ENCODE measurements at places on chromosomes 4 and X.
A peak's percentile ranks its signal among the peaks of the same experiment; 100 is the strongest.

DNA sequence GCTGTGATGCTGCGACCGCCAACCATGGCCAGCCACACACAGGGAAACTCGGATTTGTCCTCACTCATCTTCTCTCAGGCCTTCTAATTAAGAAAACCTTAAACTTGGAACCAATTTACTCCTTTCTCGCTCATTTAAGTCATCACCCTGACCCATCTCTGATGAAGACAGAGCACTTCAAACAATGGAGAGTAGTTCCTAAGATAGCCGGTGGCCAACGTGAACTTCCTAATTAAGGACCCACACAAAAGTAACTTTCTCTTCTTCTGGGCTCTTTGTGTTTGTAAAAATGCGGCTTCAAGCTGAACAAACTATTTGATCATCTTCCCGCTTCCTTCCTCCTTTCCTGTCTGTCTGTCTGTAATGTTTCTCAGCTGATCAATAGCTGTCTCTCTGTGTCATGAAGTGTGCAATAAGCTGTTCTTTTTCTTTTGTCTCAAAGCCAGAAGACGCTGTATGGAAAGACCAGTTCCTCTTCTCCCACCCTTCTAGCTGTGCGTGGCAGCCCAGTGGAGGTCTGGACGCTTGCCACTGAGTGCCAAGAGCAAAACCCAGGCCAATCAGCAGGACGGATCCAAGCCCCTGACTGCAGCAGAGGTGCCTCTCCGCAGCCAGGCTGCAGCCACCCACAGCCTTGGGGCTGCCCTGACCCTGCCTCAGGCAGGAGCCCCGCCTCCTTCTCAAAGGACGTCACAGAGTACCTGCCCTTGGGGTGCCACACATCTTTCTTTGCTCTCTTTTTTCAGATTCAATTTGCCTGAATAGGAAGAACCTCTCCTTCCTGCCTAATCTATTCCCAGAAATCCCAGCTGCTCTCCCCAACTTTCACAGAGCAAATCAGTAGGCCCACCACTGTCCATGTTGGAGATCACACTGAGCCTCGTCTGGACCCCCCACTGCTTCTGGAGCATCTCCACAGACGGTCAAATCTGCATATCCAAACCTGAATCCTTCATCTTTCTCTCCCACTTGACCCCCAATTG, 59.3 kb downstream of the MAML3 start:
- H3K27ac ChIP-seq: peak overlapping the region; percentile 99
- no peaks in the 10 kb centered on the region for H3K36me3 ChIP-seq
- peaks cover 80% of the 10 kb centered on the region for H3K4me1 ChIP-seq
- no peaks in the 10 kb centered on the region for H3K27me3 ChIP-seq
- peak overlapping the region; percentile 86 for H3K4me3 ChIP-seq

- H3K27me3 ChIP-seq: no peaks in the 10 kb centered on the region
- no peak for DNase-seq
- H3K36me3 ChIP-seq: no peaks in the 10 kb centered on the region
- no peaks in the 10 kb centered on the region for H3K4me1 ChIP-seq
Observed at GRCh38 chr4:69781458-69782418, 21.3 kb upstream of the SULT1B1 start.

- no peak for DNase-seq
- no peaks in the 10 kb centered on the region for H3K36me3 ChIP-seq
- no peaks in the 10 kb centered on the region for H3K27me3 ChIP-seq
- no peak overlapping the region for H3K27ac ChIP-seq
- H3K4me3 ChIP-seq: no peak overlapping the region
Observed at GRCh38 chr4:70315928-70316327, 18.9 kb upstream of the CABS1 start.

GRCh38 chr4:2125023-2125422, 65.9 kb downstream of the NAT8L start:
- no peak overlapping the region for H3K4me3 ChIP-seq
- no peak overlapping the region for H3K27ac ChIP-seq
- H3K36me3 ChIP-seq: no peaks in the 10 kb centered on the region
- peaks cover 2% of the 10 kb centered on the region for H3K4me1 ChIP-seq
- H3K27me3 ChIP-seq: peaks cover 8% of the 10 kb centered on the region

- H3K36me3 ChIP-seq: no peaks in the 10 kb centered on the region
- no peak overlapping the region for H3K4me3 ChIP-seq
- H3K27me3 ChIP-seq: no peaks in the 10 kb centered on the region
- no peaks in the 10 kb centered on the region for H3K4me1 ChIP-seq
Observed at GRCh38 chrX:95509474-95509873, 1175.2 kb upstream of the DIAPH2 start.

DNA sequence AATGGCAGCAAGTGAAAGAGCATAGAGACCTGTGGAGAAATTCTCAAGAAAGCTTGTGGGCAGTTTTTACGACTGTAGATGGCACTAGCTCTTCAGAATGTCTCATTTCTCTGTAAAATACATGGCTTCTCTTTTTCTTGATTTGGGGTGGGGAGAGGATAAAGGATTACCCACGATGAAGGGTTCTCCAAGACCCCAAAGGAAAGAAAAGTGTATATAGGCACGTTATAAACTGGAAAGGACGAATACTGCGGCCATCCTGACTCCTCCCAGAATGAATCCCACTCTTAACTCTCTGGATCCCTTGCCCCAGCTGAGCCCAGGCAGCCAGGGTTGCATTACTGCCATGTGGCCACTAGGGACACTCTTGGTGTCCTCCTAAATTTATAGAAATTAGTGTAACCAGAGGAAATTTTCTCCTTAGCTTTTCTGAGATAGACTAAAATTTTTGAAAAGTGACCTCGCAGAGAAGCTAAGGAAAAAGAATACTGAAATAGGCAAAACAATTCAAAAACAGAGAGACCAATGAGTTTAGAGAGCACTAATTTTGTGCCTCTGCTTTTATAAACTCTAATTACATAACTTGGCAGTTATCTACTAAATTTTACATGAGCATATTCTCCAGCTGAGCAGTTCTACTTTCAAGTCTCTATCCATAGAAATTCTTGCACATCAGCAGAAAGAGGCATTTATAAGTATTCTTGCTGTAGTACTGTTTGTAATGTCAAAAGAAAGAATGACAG, 37.8 kb upstream of the PCDH19 start:
- H3K4me1 ChIP-seq: no peaks in the 10 kb centered on the region
- DNase-seq: no peak
- H3K4me3 ChIP-seq: no peak overlapping the region
- H3K27me3 ChIP-seq: no peaks in the 10 kb centered on the region

DNA sequence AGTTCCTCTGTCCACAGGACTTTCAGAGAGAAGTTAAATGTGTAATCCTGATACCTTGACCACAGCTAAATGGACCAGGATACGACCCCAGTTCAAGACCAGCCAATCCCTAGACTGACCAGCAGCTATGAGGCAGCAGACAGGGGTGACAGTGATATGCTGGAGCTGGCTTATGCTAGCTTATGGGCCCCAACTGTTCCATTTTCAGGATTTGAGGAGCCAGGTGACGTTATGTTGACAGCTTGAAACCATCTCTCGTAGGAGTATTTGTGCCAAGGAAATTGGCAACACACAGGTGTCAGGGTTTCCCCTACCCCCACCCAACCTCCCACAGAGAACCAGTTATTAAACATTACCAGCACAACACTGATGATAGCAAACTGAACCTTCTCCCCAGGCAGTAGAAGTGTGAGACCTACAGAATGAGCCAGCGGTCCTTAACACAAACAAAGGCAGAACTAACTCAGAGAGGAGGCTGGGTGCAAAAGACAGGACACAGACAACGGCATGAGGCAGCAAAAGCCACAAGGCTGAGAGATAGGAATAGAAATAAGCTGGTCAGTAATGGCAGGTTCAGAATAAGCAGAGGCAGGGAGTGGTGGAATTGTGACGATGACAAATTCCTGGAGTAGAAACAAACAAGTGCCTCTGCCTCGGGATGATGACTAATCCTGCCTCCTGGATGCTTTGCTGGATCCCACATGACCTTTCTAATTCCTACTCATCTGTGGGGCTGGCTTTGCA, 85.6 kb upstream of the CPEB2 start:
- H3K36me3 ChIP-seq: no peaks in the 10 kb centered on the region
- H3K4me1 ChIP-seq: no peaks in the 10 kb centered on the region
- no peak overlapping the region for H3K27ac ChIP-seq
- H3K4me3 ChIP-seq: no peak overlapping the region
- H3K27me3 ChIP-seq: peaks cover 2% of the 10 kb centered on the region

GRCh38 chr4:153212736-153213135, 8.5 kb downstream of the TRIM2 start:
- no peak overlapping the region for H3K27ac ChIP-seq
- H3K27me3 ChIP-seq: peaks cover 41% of the 10 kb centered on the region
- H3K36me3 ChIP-seq: no peaks in the 10 kb centered on the region
- no peak for DNase-seq

- H3K27me3 ChIP-seq: peaks cover 17% of the 10 kb centered on the region
- H3K4me1 ChIP-seq: peaks cover 4% of the 10 kb centered on the region
- no peak for DNase-seq
- H3K27ac ChIP-seq: no peak overlapping the region
- H3K36me3 ChIP-seq: no peaks in the 10 kb centered on the region
Observed at GRCh38 chr4:139814323-139815015, 148.8 kb downstream of the MGST2 start.

- no peak for DNase-seq
- no peak overlapping the region for H3K27ac ChIP-seq
- H3K36me3 ChIP-seq: no peaks in the 10 kb centered on the region
- H3K27me3 ChIP-seq: no peaks in the 10 kb centered on the region
Observed at GRCh38 chrX:145727476-145727875, 90.2 kb upstream of the SLITRK2 start.

DNA sequence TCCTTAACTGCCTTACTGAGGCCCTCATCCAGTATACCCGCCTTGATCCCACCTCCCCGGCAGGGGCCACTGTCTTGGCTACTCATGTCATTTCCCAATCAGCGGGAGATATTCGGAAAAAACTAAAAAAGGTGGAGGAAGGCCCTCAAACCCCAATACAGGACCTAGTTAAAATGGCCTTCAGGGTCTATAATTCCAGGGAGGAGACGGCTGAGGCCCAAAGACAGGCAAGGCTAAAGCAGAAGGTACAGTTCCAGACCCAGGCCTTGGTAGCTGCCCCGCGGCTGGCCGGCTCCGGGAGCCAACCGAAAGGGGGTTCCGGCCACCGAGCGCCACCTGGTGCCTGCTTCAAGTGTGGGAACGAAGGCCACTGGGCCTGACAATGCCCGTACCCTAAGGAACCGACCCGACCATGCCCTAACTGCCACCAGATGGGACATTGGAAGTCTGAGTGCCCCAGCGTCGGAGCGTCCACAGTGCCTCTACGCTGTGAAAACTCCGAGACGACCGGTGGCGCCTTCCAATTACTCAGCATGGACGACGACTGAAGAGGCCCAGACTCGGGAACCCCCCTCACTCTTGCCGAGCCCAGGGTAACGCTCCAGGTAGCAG, 959.6 kb downstream of the RPA4 start:
- no peak overlapping the region for H3K4me3 ChIP-seq
- H3K4me1 ChIP-seq: no peaks in the 10 kb centered on the region
- no peaks in the 10 kb centered on the region for H3K27me3 ChIP-seq
- no peaks in the 10 kb centered on the region for H3K36me3 ChIP-seq
- no peak overlapping the region for H3K27ac ChIP-seq

GRCh38 chr4:26531491-26532116, 41.3 kb upstream of the CCKAR start:
- no peak overlapping the region for H3K4me3 ChIP-seq
- no peaks in the 10 kb centered on the region for H3K36me3 ChIP-seq

GRCh38 chr4:39279416-39279815, 86.7 kb downstream of the RFC1 start:
- no peaks in the 10 kb centered on the region for H3K27me3 ChIP-seq
- no peak overlapping the region for H3K27ac ChIP-seq
- H3K4me3 ChIP-seq: no peak overlapping the region
- peaks cover 13% of the 10 kb centered on the region for H3K36me3 ChIP-seq

DNA sequence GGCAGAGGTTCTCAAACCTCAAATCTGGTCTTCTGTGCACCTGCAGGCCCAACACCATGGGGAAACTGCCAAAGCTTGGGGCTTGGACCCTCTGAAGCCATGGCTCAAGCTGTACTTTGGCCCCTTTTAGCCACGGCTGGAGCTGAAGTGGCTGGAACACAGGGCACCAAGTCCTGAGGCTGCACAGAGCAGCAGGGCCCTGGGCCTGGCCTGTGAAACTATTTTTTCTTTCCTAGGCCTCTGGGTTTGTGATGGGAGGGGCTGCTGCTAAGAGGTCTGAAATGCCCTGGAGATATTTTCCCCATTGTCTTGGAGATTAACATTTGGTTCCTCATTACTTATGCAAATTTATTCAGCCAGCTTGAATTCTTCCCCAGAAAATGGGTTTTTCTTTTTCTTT, 18.3 kb upstream of the PI4K2B start:
- peaks cover under 1% of the 10 kb centered on the region for H3K36me3 ChIP-seq
- DNase-seq: no peak
- H3K27me3 ChIP-seq: no peaks in the 10 kb centered on the region
- no peak overlapping the region for H3K4me3 ChIP-seq
- H3K4me1 ChIP-seq: no peaks in the 10 kb centered on the region

DNA sequence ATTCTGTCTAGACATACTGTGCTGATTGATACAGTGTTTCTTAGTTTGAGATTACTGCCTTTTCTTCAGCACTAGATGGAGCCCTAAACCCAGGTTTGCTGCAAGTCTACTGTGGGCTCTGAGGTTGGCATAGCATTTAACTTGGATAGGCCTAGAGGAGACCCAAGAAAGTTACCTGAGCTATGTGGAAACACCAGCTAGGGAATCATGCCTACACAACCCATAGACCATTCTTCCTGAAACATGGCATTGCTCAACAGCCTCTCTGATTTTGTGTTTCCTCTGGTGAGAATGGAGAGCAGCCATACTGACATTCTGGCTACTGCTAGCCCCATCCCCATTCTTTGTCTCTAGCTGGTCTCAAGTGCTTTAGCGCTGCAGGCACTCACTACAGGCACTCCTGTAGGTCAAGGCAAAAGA, 287.7 kb upstream of the PCDH18 start:
- H3K4me1 ChIP-seq: no peaks in the 10 kb centered on the region
- no peak for DNase-seq
- H3K27me3 ChIP-seq: no peaks in the 10 kb centered on the region
- H3K4me3 ChIP-seq: no peak overlapping the region
- H3K27ac ChIP-seq: no peak overlapping the region

- H3K4me3 ChIP-seq: no peak overlapping the region
- no peaks in the 10 kb centered on the region for H3K27me3 ChIP-seq
- H3K4me1 ChIP-seq: no peaks in the 10 kb centered on the region
- no peak for DNase-seq
- H3K36me3 ChIP-seq: no peaks in the 10 kb centered on the region
Observed at GRCh38 chr4:167944721-167945120, 147.6 kb upstream of the ANXA10 start.

- no peak for DNase-seq
- no peak overlapping the region for H3K27ac ChIP-seq
- H3K4me1 ChIP-seq: no peaks in the 10 kb centered on the region
- H3K27me3 ChIP-seq: no peaks in the 10 kb centered on the region
- no peak overlapping the region for H3K4me3 ChIP-seq
Observed at GRCh38 chr4:120633810-120634209, 288.7 kb downstream of the PRDM5 start.

- DNase-seq: no peak
- H3K4me1 ChIP-seq: peaks cover 17% of the 10 kb centered on the region
- peak overlapping the region; percentile 86 for H3K27ac ChIP-seq
- H3K4me3 ChIP-seq: peak overlapping the region; percentile 28
Observed at GRCh38 chrX:101429934-101430333, 21.9 kb downstream of the HNRNPH2 start.

GRCh38 chr4:32789026-32789608, 2068.9 kb downstream of the PCDH7 start:
- H3K4me1 ChIP-seq: no peaks in the 10 kb centered on the region
- no peaks in the 10 kb centered on the region for H3K27me3 ChIP-seq
- no peaks in the 10 kb centered on the region for H3K36me3 ChIP-seq
- no peak for DNase-seq
- H3K27ac ChIP-seq: no peak overlapping the region

Measured in activated T-helper 2 cell treated with anti-CD3 and anti-CD28 coated beads, Interferon-gamma antibody, Interleukin-2, Interleukin-4, amounts not matched to agents 10 μg/mL and 5 μg/mL and 100 μg/mL, durations not matched to agents 14 hours and 24 hours and 36 hours (primary cell).